Liver (tissue), 10 donors: ENCODE measurements at places on chromosomes 12 and 14. TPM values are rescaled to one million over a fixed set of nuclear protein-coding genes. Genes with fewer than 3 reads are reported as not detected.

GRCh38 chr12:60191676-60192359 lies 596.0 kb downstream of the SLC16A7 start:
- no peak overlapping the region for H3K27ac ChIP-seq
- H3K27me3 ChIP-seq: no peaks in the 10 kb centered on the region
- no peaks in the 10 kb centered on the region for H3K36me3 ChIP-seq
- no peaks in the 10 kb centered on the region for H3K4me1 ChIP-seq
- DNase-seq: no peak
- H3K4me3 ChIP-seq: no peak overlapping the region

DNA sequence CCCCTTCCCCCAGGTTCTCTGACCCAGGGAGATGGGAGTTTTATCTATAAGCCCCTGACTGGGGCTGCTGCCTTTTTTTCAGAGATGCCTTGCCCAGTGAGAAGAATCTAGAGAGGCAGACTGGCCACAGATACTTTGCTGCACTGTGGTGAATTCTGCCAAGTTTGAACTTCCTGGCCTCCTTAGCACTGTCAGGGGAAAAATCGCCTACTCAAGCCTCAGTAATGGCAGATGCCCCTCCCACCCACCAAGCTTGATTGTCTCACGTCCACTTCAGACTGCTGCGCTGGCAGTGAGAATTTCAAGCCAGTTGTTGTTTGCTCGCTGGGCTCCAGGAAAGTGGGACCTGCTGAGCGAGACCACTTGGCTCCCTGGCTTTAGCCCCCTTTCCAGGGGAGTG lies 31.7 kb downstream of the KLRK1 start:
- no peaks in the 10 kb centered on the region for H3K27me3 ChIP-seq
- no peaks in the 10 kb centered on the region for H3K36me3 ChIP-seq
- H3K4me1 ChIP-seq: no peaks in the 10 kb centered on the region
- H3K4me3 ChIP-seq: no peak overlapping the region
- no peak overlapping the region for H3K27ac ChIP-seq
- DNase-seq: no peak

DNA sequence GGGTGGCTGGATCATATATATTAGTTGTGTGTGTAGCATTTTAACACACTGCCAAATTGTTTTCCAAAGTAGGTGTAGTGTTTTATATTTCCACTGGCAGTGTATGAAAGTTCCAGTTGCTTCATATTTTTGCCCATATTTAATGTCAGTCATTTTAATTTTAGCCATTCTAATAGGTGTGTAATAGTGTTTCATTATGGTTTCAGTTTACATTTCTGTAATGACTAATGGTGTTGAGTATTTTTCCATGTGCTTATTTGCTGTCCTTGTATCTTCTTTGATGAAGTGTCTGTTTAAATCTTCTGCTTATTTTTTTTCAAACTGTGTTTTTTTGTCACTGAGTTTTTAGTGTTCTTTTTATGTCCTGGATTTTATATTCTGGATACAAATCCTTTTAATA lies 8.7 kb downstream of the TBC1D15 start:
- H3K4me1 ChIP-seq: peaks cover 19% of the 10 kb centered on the region
- H3K36me3 ChIP-seq: no peaks in the 10 kb centered on the region
- H3K4me3 ChIP-seq: no peak overlapping the region
- no peak for DNase-seq

GRCh38 chr12:10113075-10113474 lies 14.3 kb upstream of the CLEC1A start:
- no peaks in the 10 kb centered on the region for H3K4me1 ChIP-seq
- no peak for DNase-seq
- H3K27ac ChIP-seq: no peak overlapping the region
- H3K36me3 ChIP-seq: no peaks in the 10 kb centered on the region
- H3K4me3 ChIP-seq: no peak overlapping the region

DNA sequence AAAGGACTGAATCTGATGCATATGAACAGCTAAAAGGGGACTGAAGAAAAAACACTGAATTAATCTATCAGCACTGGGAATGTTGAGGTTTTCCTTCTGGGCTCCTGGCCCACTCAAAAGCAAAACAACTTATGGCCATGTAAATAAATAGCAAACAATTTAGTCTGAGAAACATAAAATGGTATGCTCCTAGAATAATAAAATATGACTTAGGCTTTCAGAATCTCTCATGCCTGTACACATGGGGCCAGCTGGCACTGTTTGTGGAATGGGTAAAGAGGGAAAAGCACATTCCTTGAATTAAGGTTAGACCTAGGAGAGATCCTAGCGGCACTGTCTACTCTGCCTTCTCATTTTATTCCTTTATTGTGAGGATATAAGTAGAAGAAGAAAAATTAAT lies 6.2 kb downstream of the KLHDC2 start:
- no peak overlapping the region for H3K4me3 ChIP-seq
- no peak for DNase-seq
- no peaks in the 10 kb centered on the region for H3K4me1 ChIP-seq
- no peak overlapping the region for H3K27ac ChIP-seq
- H3K36me3 ChIP-seq: peaks cover 36% of the 10 kb centered on the region

CCDC177 gene
- not detected for total RNA-seq

NGB gene
- total RNA-seq: not detected

IAPP gene
- total RNA-seq: 0.08 TPM

HCAR1 gene
- 0.19 TPM for total RNA-seq

TEDC1 gene
- 2.2 TPM for total RNA-seq

GLTP gene
- 8.5 TPM for total RNA-seq
